Glutamatergic neuron (in vitro differentiated cells): ENCODE measurements at places on chromosomes 7 and 10. TPM values are rescaled to one million over a fixed set of nuclear protein-coding genes. Genes with fewer than 3 reads are reported as not detected.
A peak's percentile ranks its signal among the peaks of the same experiment; 100 is the strongest.

DNA sequence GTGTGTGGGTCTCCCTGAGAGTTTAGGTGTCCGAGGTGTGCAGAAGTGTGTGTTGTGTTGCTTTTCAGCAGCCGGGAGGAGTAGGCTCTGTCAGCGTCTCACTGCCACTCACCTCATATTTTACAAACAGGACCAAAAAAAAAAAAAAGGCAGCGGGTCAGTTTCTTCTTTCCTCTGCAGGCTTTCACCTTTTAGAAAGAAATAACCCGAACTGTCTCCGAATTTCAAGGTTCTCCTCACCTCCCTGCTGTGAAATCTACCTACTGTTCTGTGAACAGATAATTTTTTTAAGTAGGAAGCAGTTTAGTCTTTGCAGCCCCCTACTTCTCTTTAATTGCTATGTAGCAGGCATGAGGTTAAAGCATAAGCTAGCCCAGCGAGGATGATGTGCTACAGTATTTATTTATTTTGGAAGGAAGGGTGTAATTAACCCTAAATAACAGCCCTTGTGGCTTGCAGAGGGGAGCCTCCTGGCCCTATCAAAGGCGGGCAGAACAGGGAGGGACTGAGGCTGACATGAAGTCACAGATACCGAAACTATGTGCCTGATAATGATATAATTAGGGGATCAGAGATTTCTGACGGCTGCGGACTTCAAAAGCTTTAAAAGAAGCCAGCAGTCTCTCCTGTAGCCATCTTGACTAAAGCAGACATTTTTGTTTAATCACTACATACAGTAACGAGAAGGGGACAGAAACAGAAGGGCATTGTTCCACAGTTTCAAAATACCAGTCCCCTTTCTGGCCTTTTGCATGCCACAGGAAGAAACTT lies 1.6 kb downstream of the BAMBI start:
- no peak for DNase-seq

- DNase-seq: no peak
Measured at GRCh38 chr7:112296432-112296831, 89.9 kb downstream of the ZNF277 start.

DNA sequence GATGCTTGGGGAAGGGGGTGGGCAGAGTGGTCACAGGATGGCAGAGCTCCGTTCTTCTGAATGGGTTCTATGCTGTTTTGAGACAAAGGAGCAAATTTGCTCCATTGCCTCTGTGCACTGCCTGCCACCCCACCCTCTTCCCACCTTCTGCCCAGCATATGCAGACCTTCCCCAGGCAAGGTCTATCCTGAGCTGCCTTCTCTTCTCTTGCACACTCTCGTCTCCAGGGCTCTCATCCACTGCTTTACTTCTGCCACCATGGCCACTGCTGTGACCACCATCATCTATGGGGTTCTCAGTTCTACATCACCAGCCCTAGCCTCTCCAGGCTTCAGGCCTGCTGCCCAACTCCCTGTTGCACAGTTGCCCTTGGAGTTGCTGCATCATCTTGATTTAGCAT lies 230.4 kb downstream of the TMEM178B start:
- no peak for DNase-seq

- no peak for DNase-seq
Measured at GRCh38 chr10:102407425-102408130, 11.0 kb downstream of the PSD start.

GRCh38 chr10:71666639-71667386 lies 52.8 kb downstream of the C10orf105 start:
- DNase-seq: peak; percentile 35

CALD1 gene
- total RNA-seq: 61.8 TPM

- DNase-seq: no peak
Measured at GRCh38 chr7:90536449-90536848, 59.7 kb upstream of the CDK14 start.

OGDHL gene
- total RNA-seq: 2.5 TPM

CTTNBP2 gene
- total RNA-seq: 22.2 TPM

DNA sequence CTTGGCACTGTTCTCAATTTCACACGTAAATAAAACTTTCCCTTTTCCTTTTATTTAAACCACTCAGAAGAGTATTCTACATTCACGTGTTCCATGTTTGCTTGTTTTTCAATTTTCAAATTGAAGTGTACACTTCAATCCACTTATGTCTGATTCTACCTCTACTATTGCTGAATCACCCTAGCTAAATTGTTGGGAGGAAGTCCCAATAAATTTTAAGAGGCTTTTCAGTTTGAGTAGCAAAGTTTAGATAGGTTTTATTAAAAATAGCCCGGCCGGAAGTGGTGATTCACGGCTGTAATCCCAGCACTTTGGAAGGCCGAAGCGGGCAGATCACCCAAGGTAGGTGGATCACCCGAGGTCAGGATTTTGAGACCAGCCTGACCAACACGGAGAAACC lies 1414.7 kb upstream of the CELF2 start:
- no peak for DNase-seq

- no peak for DNase-seq
Measured at GRCh38 chr7:38027884-38028455, 107.5 kb downstream of the EPDR1 start.

DNA sequence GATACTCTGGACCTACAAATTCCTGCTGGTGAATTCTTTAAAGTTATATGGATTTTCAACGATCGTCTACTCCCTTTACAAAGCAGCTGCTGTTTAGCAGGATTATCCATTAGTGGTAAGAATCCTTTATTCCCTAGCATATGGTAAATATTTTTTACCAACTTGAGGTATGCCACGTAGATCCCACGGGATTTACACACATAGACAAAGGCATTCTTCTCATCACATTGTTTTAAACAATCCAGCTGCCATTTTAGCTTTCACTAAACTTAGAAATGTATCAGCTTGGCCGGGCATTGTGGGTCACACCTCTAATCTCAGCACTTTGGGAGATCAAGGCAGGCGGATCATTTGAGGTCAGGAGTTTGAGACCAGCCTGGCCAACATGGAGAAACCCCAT lies 148.0 kb upstream of the SH2B2 start:
- DNase-seq: no peak

EFCAB10 gene
- total RNA-seq: not detected
